ENCODE measurements at places on chromosomes 4 and X. TPM values are rescaled to one million over a fixed set of nuclear protein-coding genes. Genes with fewer than 3 reads are reported as not detected.

GRCh38 chr4:52813546-52813945, 48.6 kb upstream of the RASL11B start:
- no peak overlapping the region for H3K4me3 ChIP-seq
- H3K36me3 ChIP-seq, result no peaks in the 10 kb centered on the region
- no peaks in the 10 kb centered on the region for H3K27me3 ChIP-seq

DNA sequence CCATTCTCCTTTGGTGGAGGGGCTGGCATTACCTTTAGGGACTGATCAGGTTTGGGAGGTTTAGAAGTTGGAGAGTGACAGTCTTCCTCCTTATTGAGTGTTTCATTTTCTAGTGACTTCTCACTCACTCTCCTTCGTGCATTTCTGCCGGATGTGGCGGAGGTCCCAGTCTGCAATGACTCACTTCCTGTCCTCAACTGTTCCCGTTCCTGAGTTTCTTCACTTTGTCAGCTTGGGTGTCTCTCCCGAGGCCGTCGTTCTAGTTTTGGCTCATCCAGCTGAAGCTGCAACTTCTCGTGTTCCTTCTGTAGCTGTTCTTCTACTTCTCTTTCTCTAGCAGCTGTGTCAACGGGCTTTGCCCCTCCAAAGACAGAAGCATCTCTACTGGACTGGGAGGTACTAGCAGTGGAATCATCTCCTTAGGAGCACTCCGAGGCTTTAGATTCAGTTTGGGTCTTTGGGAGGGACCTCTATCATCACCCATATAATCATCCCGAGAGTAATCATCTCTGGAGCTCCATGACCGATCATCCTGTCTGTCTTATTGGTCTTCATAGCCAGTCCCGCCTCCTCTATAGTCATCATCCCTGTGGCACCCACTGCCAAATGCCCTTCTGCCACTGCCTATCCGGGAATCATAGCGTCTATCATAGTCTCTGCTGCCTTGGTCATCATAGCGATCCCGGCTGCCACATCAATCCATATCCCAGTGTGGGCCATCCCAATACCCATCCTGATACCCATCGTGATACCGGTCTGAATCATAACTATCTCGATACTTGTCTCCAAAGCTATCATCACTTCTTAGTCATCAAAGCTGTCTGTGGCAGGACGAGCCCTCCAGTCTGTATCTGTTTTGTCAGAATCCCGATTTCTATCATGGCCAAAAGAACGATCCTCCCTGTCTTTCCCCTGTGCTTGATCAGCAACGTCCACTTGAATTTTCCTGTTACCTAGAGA, 35.3 kb upstream of the VSIG4 start:
- peaks cover 23% of the 10 kb centered on the region for H3K4me1 ChIP-seq
- no peaks in the 10 kb centered on the region for H3K27me3 ChIP-seq
- peak overlapping the region; percentile 86 for H3K27ac ChIP-seq
- peak overlapping the region; percentile 53 for H3K4me3 ChIP-seq
- H3K36me3 ChIP-seq, result peaks cover 21% of the 10 kb centered on the region

MSX1 gene
- total RNA-seq, result 0.12 TPM

GLOD5 gene
- total RNA-seq, result not detected

COL25A1 gene
- not detected for total RNA-seq

ASB5 gene
- total RNA-seq, result not detected

- DNase-seq, result peak; percentile 42
- H3K27ac ChIP-seq, result no peak within 1 kb of the TSS
- H3K4me1 ChIP-seq, result peaks cover 3% of the 10 kb centered on the region
- peak within 1 kb of the TSS; percentile 60 for H3K4me3 ChIP-seq
- H3K36me3 ChIP-seq, result no peaks in the 10 kb centered on the region
- peaks cover 7% of the 10 kb centered on the region for H3K27me3 ChIP-seq
These were observed at the start of gene ZDHHC15 for GRCh38 chrX:75522565-75523431. Gene ZDHHC15, minus strand, starts transcription at chrX:75523037. Its CDS starts 13 bp downstream, at chrX:75523024.

GRCh38 chr4:138673053-138673452, 342.5 kb upstream of the NOCT start:
- H3K27ac ChIP-seq, result no peak overlapping the region
- DNase-seq, result no peak
- peaks cover 3% of the 10 kb centered on the region for H3K27me3 ChIP-seq
- H3K4me1 ChIP-seq, result no peaks in the 10 kb centered on the region
- no peaks in the 10 kb centered on the region for H3K36me3 ChIP-seq
- H3K4me3 ChIP-seq, result no peak overlapping the region

GRCh38 chr4:1842993-1843448, 12.9 kb downstream of the LETM1 start:
- DNase-seq, result no peak
- peaks cover 15% of the 10 kb centered on the region for H3K36me3 ChIP-seq
- no peak overlapping the region for H3K27ac ChIP-seq
- no peaks in the 10 kb centered on the region for H3K27me3 ChIP-seq
- H3K4me3 ChIP-seq, result no peak overlapping the region
- peaks cover 14% of the 10 kb centered on the region for H3K4me1 ChIP-seq

DNA sequence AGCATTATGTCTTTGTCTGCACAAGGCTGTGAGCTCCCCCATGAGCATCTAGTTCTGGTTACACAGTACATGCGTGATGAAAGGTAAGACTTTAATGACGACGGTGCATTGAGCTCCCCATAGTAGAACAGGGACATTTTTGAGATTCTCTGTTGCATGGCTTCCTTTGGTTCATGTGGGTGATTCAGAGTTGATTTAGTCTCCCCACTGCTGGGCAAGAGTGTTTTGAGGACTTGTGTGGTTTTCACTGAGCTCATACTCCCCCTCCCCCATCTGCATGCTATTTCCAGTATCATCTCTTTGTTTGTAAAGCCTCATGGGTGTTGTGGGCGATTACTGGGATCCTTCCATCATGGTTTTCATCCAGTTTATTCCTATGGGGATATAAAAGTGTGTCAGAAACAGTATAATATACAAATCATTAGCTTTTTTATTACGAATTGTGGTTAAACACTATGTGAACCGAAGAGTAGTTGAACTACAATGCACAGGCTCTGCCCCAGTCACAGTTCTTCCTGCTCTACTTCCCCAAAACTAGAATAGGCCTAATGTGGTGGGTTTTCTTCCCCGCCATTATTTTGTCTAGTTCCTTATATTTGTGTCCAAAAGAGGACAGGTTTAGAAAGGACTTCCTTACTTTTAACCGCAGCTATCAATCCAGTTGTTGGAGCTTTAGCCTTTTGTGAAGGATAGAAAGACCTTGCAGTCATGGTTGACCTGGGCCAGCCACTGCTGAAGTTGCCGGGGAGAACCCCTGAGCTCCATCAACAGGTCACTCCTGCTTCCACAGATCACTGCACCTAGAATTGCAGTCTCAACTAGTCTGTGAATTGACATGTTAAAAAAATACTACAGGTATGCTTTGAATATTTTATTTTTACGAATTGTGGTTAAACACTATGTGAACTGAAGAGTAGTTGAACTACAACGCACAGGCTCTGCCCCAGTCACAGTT, 30.4 kb downstream of the KIT start:
- no peaks in the 10 kb centered on the region for H3K36me3 ChIP-seq
- no peak overlapping the region for H3K4me3 ChIP-seq
- no peak for DNase-seq
- H3K27ac ChIP-seq, result no peak overlapping the region
- H3K4me1 ChIP-seq, result peaks cover 12% of the 10 kb centered on the region

- no peak overlapping the region for H3K4me3 ChIP-seq
- peaks cover 17% of the 10 kb centered on the region for H3K27me3 ChIP-seq
- no peak for DNase-seq
- no peaks in the 10 kb centered on the region for H3K36me3 ChIP-seq
These were observed 13.5 kb downstream of the DCHS2 start for GRCh38 chr4:154478128-154478527.

HPSE gene
- total RNA-seq, result 19.6 TPM

- H3K27ac ChIP-seq, result no peak overlapping the region
- no peaks in the 10 kb centered on the region for H3K27me3 ChIP-seq
- peaks cover 16% of the 10 kb centered on the region for H3K36me3 ChIP-seq
- no peak overlapping the region for H3K4me3 ChIP-seq
These were observed 60.6 kb downstream of the NOCT start for GRCh38 chr4:139076016-139076744.

DNA sequence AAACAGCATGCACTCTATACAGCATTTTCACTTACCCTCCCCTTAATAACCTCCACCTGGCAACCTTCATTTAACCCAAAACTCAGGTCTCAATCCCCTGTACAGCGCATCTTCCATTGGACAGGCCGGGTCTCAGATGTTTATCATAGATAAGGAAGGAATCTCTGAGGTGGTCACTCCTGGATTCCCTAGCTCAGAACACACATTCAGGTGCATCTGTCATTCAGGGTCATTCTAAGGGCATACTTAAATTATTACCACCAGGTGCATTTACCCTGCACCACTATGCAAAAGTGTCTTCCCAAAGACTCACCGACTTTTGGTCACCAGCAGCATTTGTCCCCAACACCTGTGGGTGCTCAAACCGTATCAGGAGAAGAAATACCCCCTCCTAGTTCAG, 144.2 kb downstream of the RELL1 start:
- no peaks in the 10 kb centered on the region for H3K4me1 ChIP-seq
- H3K27ac ChIP-seq, result no peak overlapping the region
- H3K4me3 ChIP-seq, result no peak overlapping the region
- no peak for DNase-seq
- H3K27me3 ChIP-seq, result peaks cover 4% of the 10 kb centered on the region
- peaks cover 2% of the 10 kb centered on the region for H3K36me3 ChIP-seq

DNA sequence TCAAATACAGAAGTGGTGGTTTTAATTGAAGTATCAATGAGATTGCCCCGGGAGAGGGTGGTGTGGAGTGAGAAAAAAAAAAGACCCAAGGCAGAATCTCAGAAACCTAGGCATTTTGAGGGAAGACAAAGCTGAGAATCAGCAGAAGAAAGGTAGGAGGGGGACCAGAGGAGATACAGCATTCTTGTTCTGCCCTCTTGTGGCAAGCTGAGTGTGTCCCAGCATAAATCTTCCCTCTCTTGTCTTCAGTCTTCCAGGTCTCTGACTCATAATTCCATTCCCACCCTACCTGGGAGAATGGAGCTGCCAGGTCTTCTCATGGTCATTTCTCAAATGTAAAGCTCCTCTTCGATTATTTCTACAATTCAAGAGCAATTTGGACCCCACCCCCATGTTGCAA, 32.7 kb upstream of the MAGED1 start:
- no peaks in the 10 kb centered on the region for H3K27me3 ChIP-seq
- peaks cover 9% of the 10 kb centered on the region for H3K4me1 ChIP-seq
- peaks cover 38% of the 10 kb centered on the region for H3K36me3 ChIP-seq
- no peak overlapping the region for H3K4me3 ChIP-seq
- no peak overlapping the region for H3K27ac ChIP-seq

DNA sequence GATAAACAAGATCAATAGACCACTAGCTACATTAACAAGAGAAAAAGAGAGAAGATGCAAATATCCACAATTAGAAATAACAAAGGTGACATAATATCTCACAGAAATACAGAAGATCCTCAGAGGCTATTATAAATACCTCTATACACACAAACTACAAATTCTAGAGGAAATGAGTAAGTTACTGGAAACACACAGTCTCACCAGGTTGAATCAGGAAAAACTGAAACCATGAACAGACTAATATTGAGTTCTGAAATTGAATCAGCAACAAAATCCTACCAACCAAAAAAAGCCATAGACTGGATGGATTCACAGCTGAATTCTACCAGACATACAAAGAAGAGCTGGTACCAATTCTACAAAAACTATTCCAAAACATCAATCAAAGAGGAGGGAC, 211.8 kb upstream of the CPEB2 start:
- no peak for DNase-seq
- no peak overlapping the region for H3K4me3 ChIP-seq
- no peak overlapping the region for H3K27ac ChIP-seq
- peaks cover 1% of the 10 kb centered on the region for H3K36me3 ChIP-seq
- H3K4me1 ChIP-seq, result peaks cover 12% of the 10 kb centered on the region

DNA sequence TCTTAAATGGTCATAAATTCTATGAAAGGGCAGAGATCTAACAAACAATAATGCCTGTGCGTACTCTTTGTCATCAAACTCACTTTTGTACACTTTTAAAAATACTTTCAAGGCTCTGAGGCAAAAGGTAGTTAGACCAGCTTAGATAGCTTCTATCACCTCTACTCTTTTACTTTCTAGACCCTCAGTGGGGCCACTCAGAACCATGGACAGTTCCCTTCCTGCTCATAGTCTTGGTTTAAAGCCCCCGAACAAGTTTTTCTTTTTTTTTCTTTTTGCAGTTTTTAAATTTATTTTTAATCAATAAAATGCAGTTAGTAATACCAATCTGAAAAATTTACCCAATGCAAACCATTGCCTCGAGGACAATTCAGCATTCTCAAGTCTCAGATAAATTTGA, 460.5 kb upstream of the CNKSR2 start:
- no peak overlapping the region for H3K4me3 ChIP-seq
- no peak for DNase-seq
- no peaks in the 10 kb centered on the region for H3K4me1 ChIP-seq
- no peaks in the 10 kb centered on the region for H3K36me3 ChIP-seq
- no peaks in the 10 kb centered on the region for H3K27me3 ChIP-seq

DNA sequence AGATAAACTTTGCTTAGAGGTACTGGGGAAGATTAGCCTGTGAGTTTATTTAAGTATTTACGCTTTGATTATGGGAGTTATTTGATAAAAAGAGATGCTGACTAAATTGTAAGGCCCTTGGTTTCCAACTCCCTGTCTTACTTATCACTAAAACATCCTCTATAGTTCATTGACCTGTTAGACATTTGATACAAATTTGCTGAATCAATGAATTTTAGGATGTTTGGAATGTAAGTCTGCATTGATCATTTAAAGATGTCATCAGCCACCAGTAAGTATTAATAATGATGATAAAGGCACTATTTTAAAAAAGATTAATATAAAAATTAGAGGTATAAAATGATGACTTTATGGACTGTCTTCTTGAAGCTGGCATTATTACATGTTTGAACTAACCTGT, 340.6 kb downstream of the SPRY1 start:
- no peak overlapping the region for H3K27ac ChIP-seq
- peaks cover 5% of the 10 kb centered on the region for H3K27me3 ChIP-seq
- DNase-seq, result no peak
- H3K4me3 ChIP-seq, result no peak overlapping the region
- H3K4me1 ChIP-seq, result no peaks in the 10 kb centered on the region

GRCh38 chr4:139866276-139866962, 200.8 kb downstream of the MGST2 start:
- H3K27ac ChIP-seq, result no peak overlapping the region
- H3K4me1 ChIP-seq, result no peaks in the 10 kb centered on the region
- H3K36me3 ChIP-seq, result peaks cover 2% of the 10 kb centered on the region
- no peak for DNase-seq

GRCh38 chr4:38371391-38371851, 292.6 kb upstream of the KLF3 start:
- H3K4me1 ChIP-seq, result no peaks in the 10 kb centered on the region
- peaks cover 4% of the 10 kb centered on the region for H3K27me3 ChIP-seq
- no peak for DNase-seq
- peaks cover 2% of the 10 kb centered on the region for H3K36me3 ChIP-seq

Data from activated CD8-positive, alpha-beta memory T cell treated with anti-CD3 and anti-CD28 coated beads, Interleukin-2, amount 10 ng/mL, durations not matched to agents 7 days and 5 days (primary cell).